ENCODE measurements at places on chromosomes 2 and 18.
A peak's percentile ranks its signal among the peaks of the same experiment; 100 is the strongest.

GRCh38 chr2:5937851-5938565 lies 245.8 kb downstream of the SOX11 start:
- no peak for DNase-seq

DNA sequence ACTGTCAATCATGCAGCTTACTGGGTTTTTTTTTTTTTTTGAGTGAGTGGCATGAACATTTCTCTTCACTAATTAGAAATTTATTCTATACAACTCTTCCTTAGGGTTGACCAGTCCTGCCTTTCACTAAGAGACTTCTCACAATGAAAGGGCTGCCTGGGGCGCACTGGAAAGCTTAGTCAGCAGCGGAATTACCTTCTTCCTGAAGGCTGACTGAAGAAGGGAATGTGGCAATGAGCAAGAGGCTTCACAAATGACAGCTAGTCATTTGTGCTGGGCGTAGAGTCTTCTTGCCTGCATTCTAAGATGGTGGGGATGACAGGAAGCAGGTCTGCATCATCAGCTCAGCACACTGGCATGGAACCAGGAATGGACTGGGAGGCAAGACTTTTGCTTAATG lies 15.6 kb upstream of the SCN3A start:
- peak; percentile 28 for DNase-seq

GRCh38 chr2:164599954-164600589 lies 21.2 kb downstream of the GRB14 start:
- peak; percentile 81 for DNase-seq

DNA sequence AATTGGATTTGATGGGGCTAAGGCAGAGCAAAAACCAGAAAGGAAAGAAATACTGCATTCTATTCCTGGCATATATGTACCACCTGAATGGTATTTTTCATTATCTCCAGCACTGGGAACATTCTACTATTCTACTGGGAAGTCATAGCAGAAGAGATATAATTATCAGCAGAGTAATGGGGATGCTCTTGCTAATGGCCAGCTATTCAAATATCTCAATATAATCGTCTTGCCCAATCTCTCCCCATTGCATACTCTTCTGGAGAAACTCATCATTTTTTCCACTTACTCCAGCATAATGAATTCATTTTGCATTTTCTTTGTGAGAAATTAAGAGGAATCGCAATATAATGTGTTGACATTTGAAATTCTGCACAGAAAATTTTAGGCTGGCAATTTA lies 1794.7 kb upstream of the PIK3C3 start:
- DNase-seq = no peak

DNA sequence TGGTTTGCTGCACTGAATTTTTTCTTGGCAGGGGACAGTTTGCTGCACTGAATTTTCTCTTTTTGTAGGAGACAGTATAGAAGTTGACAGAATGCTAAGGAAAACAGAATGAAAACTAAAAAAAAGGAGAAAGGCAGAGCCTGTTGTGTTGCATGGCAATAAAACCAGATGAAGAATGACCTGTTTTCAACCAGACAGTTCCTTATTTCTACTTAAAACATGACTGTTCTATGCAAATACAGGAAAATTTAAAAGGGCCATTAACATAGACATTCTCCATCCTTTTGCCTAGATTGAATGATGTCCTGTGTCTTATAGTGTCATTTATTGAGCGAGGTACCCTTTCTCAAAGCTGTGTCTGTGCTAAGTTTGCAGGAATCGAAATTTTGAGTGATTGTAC lies 33.3 kb downstream of the ABI2 start:
- no peak for DNase-seq

DNA sequence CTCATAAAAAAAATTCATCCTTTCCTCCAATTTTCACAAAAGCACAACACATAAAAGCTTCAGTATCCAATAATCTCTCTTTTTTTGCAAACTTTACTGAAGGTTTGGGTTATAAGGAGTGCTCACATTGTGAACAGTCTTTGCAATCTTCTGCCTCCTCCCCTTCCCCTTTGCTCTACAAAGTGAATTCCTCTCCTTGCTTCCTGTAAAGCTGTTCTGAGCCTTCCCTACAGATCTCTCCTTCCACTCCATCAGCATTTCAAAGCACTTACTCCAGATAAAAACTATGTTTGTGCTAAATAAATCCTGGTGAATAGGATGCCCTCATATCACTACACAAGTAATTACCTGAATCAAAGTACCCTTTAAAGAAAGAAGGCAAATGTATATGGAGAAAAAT lies 4.6 kb upstream of the PDK1 start:
- no peak for DNase-seq

DNA sequence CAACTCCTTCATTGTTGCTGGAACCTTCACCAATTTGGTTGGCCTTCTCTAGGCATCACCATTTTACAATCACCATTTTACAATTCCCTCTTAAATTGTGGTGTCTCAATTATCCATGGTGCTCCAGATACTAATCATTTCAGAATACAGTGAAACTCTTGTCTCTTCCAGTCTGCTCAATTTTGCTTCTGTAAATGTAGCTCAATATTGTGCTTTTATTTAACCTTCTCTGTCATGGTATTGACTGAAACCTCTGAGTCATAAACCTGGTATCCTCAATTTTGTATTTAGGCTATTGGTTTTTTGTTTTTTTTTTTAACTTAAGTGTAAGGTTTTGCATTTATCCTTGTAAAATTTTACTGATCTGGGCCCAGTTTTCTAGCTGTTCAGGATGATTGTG lies 16.1 kb downstream of the STRADB start:
- DNase-seq = no peak

DNA sequence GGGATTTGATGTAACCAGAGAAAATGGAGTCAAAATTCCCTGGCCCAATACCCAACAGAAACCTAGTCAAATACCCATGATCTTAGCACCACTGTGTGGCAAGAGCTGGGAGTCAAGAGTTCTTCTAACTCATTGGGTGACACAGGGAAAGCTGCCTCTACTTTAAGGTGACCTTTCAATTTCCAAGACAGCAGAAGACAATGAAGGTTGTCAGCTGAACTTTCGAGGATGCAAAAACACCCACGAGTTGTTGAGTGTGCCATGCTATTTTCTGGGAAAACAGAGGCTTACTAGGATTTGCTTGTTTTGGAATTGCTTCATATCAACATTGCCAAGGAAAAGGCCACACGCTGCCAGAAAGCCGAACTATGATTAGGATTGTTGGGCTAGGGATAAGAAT lies 61.6 kb upstream of the CYRIA start:
- no peak for DNase-seq

DNA sequence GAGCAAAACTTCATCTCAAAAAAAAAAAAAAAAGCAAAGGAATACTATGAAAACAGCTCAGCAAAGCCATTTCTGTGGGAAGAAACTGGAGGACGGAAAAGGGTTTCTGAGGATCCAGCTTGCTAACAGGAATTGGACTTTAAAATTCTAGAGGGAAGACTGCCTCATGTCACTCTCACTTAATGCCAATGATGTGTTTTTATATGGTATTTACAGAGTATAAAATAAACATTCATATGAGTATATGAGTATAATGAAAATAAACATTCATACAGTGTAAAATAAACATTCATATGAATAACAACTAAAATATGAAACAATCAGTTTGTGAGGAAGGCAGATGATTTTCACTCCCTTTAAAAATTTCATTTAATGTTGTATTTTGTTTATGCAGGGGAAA lies 43.9 kb downstream of the CHMP3 start:
- no peak for DNase-seq

- DNase-seq = no peak
Measured at GRCh38 chr2:9824441-9824840, 18.8 kb upstream of the TAF1B start.

GRCh38 chr2:83665894-83666293 lies 793.2 kb downstream of the SUCLG1 start:
- peak; percentile 49 for DNase-seq

DNA sequence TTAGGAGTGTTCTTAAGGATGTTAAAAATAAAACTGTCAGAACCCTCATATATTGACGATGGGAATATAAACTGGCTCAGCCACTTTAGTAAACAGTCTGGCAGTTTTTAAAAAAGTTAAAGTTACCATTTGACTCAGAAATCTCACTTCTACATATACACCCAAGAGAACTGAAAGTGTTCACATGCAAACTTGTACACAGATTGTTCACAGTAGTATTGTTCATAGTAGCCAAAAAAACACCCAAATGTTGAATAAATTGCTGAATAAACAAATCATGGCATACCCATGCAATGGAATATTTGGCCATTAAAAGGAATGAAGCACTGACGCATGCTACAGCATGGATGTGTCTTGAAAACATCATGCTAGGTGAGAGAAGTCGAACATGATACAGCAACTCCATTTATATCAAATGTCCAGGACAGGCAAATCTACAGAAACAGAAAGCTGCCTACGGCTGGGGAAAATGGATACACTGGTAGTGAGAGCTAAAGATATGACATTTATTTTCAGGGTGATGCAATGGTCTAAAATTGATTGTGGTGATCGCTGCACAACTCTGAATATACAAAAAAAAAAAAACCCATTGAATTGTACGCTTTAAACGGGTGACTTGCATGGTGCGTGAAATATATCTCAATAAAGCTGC lies 10.1 kb downstream of the RPL31 start:
- no peak for DNase-seq

DNA sequence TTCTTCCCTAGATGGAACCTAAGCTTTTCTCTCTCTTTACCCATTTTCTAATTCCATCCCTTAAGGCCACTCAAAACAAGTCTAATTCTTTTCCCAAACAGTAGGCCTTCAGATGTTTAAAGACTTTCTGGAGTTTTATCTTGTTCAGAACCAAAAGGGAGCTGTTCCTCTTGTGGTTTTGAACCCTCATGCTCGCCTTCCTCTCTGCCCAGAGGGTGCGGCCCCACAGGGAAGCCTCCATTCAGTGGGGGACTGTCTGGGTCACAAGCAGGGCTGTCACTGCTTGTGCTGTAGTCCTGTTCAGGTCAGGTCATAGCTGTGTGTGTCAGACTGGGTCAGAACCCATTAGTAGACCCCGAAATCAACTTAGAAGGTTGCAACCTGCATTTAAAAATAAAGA lies 56.5 kb downstream of the TET3 start:
- DNase-seq = no peak

- DNase-seq = peak; percentile 48
Measured at GRCh38 chr2:237996021-237996593, 29.3 kb downstream of the UBE2F start.

DNA sequence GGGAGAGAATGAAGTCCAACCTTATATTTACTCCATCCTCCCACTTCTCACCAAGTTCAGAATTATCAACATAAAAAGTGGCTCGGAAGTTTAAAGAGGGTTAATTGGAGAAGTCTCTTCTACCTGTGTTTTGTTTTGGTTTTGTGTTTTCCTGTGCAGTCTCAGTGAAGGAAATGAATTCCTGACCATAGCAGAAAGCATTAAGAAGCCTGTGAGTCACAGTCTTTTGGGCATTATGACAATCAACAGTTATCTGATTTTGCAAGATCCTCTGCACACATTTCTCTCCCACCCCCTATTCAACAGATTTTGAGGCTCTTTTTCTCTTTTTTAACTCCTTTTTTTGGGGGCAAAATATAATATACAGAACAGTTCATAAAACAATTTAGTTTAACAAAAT lies 8.6 kb upstream of the RPL37A start:
- DNase-seq = peak; percentile 63

GRCh38 chr2:149451417-149452165 lies 121.2 kb downstream of the LYPD6 start:
- DNase-seq = no peak

- no peak for DNase-seq
Measured at GRCh38 chr2:51018145-51018544, 13.8 kb downstream of the NRXN1 start.

DNA sequence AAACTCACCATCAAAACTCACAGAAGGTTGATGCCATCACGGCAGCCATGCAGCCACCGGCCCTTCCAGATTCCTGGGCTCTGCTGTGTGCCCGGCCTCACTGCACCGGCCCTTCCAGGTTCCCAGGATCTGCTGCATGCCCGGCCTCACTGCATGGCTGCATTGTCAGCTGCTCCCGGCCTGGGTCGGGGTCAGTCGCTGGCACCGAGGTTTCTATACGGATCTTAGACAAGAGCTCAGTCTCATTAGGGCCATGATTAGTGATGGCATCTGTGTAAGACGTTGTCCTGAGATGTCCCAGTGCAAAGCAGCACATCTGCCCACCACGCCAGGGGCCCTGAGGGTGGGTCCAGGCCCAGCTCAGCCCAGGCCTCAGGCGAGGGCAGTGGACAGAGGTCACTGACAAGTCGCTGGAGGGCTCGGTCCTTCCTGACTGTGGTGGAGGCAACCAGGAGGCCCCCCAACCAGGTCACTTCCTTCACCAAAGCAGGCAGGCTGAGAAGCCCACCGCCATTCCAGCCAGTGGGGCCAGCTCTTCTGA lies 29.4 kb downstream of the TMEM18 start:
- no peak for DNase-seq

GRCh38 chr2:105797298-105797819 lies 52.6 kb downstream of the NCK2 start:
- DNase-seq = peak; percentile 60

GRCh38 chr2:31430439-31431165 lies 16.1 kb upstream of the XDH start:
- DNase-seq = peak; percentile 39

DNA sequence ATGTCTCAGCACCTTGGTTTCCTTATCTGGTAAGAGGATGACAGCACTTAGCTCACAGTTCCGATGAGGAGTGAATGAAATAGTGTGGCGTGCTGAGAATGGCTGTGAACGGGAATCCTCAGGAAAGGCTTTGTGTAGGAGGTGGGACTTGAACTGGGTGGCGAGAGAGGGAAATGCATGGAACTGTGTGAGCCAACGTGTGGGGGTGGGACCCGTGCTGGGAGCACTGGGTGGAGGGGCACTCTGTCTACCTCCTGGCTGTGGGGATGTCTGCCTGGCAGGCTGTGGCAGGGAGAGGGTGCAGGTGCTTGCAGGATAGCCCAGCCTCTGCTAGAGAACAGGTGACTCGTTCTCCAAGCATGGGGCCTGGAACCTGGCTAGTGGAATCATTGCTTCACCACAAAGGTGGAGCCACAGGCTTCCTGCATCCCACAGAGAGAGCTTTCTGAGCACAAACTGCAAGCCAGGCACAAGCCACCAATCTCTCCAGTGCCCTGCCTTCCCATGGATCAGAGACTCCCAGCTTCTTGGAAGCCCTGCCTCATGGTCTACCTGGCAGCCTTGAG lies 145.2 kb downstream of the CELF4 start:
- peak; percentile 31 for DNase-seq

DNA sequence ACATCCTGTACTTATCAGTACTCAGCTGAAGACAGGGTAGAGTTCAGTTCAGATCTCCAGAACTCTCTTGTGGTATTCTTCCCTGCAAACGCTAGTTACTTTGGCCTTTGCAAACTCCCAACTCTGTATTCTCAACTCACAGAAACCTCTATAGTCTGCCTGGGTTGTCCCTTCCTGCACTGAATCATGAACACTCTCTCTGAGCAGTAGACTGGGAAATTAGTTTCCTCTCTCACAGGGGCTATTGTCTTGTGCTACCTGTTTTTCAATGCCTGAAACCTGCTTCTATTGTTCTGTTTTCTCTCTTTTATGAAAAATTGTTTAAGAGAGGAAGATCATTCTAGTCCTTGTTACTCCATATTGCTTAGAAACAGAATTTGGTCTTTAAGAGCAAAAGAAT lies 134.7 kb downstream of the VIT start:
- DNase-seq = no peak

Measured in MCF 10A (cell line).